Stimulated activated CD4-positive, alpha-beta T cell treated with anti-CD3 and anti-CD28 coated beads, Interleukin-1b, Interleukin-23, amount 100 ng/mL, for 1 hour (primary cell): ENCODE measurements at places on chromosomes 1 and 21.

DNA sequence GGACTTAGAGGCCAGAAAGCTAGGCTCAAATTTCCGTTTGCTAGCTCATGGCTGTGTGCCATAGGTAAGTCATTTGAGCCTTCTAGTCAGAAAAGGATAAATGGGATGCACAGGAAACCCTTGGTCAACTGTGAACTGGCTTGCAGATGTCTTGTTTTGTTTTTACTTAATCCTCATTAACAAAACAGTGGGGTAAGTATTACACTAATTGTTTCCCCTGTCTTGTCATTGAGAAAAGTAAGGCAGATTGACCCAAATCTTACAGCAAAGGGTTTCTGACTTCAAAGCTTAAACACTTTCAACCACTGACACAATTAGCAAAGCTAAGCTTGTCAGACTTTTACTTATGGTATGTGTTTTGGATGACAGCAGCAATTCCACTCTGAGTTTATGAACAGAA lies 291.3 kb downstream of the NTNG1 start:
- no peak for DNase-seq

- DNase-seq = no peak
Observed at GRCh38 chr21:42799516-42799915, 79.8 kb downstream of the WDR4 start.

DNA sequence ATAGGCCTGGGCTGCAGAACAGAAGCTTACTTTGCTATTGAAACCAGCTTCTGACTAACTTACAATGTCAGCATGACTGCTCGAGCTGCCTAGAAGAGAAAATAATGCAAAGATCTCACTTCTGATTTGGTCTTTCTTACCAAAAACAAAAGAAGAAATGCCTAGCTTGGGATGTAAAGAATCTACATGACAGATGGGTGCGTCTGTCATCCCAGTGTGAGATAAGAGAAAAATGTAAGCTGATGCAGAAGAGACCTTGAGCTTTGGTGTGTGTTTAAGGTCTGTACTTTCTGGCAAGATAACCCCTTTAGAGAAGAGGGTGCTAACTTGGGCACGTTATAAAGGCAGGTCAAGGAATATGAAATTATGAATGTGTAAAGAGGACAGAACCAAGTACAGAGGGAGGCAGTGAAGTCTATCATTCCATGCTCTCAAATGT lies 3.6 kb downstream of the FAM20B start:
- DNase-seq = no peak

- peak; percentile 58 for DNase-seq
Observed at GRCh38 chr1:116817582-116818064, 63.4 kb downstream of the CD2 start.

DNA sequence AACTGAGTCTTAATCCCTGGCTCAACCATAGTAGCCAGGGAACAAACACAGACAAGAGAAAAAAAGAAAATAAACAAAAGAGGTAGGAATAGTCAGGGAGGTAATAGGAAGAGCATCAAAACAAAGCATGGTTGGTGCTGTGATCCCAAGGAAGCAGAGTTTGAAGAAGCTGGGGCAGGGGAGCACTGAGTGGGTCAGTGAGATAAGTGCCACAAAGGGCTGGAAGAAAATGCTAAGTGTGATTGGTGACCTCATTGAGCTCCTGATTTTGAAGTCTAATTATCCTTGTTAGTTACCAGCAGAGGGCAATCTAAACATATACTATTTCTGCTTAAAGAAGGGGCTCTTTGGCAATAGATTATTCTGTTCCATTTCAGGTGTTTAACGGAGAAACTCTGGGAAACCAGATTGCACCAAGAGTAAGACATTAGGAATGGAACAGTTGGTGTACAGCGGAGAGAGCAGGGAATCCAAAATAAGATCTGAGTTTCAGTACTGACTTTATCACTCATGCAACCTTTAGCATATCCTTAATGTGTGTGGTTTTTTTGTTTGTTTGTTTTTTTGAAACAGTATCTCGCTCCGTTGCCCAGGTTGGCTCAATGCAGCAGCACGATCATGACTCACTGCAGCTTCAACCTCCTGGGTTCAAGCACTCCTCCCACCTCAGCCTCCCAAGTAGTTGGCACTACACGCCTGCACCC lies 30.7 kb upstream of the KIAA1614 start:
- no peak for DNase-seq

- no peak for DNase-seq
Observed at GRCh38 chr1:236149696-236150228, 7.4 kb downstream of the GPR137B start.
